ENCODE measurements at places on chromosomes 7 and 10.

DNA sequence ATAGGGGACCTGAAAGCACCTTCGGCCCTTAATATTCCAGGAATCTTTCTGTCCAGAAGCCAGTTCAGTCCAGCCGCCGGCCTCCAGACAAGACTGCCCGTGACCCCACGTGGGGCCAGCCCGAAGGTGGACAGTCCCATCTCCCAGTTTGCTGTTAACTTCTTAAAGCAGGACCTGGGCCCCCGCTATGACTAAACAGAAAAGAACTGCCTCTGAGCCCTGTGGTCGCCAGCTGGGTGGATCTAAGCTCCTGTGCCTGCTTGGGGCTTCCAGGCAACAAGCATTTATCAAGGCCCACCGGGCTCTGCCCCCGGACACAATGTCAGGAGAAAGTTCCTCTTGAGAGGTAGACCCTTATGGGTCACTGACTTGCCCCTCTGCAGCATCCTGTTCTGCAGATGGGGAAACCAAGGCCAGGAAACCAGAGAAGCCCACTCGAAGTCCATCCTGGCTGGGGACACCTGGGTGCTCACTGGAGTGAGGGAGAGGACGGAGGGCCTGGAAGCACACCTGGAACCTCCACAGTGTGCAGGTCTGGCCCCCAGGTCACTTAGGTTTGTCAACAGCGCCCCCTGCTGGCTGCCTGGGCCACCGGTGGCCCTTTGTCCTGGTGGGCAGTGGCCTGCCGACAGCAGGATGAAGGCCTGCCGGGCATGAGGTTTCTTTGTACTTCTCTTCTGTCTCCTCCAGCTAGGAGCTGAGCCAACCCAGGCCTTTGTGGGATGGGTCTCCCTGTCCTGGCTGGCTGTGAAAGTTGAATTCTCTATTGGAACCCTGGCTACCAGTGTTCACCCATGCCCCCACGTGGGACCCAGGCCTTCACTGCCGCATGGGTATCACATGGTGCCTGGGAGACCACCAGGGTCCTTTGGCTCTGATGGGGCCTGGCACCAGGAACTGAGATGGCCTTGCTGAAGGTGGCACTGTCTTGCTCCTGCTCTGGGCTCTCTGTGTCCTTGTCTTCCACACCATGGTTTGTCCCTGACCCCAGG, 128.0 kb downstream of the ZMIZ1 start:
- peak; percentile 26 for DNase-seq

DNA sequence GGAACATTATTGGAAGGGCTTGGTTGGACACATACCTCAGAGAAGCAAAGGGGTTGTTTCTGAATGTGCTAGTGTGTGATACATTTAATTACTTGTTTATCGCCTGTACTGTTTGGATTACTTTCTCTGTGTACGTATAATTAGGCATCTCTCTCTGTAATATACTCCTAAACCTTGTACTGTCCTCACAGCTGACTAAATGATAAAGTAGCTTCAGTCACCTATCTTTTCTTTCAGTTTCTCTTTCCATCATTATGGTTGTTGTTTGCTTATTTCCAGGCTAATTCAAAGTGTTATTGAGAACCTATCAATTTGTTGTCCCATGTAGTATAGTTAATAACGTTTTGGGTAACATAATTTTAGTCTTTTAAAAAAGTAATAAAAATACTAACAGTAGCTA, 34.0 kb downstream of the MXI1 start:
- DNase-seq: no peak

DNA sequence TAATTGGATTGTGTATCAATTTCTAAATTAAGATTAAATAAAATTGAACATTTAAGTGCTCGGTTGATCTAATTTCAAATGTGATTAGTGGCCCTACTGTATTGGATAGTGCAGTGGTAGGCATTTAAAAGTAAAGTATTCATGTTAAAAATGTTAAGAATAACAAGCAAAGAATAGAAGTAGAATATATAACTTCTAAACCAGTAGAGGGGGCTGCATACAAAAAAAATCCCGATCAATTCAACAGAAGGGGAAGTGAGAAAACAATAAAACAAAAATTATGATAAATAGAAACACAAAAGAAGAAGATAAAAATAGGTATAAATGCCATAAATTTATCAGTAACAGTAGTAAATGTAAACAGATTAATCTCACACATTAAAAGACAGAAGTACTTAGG, 24.9 kb upstream of the WDFY4 start:
- peak; percentile 53 for DNase-seq

DNA sequence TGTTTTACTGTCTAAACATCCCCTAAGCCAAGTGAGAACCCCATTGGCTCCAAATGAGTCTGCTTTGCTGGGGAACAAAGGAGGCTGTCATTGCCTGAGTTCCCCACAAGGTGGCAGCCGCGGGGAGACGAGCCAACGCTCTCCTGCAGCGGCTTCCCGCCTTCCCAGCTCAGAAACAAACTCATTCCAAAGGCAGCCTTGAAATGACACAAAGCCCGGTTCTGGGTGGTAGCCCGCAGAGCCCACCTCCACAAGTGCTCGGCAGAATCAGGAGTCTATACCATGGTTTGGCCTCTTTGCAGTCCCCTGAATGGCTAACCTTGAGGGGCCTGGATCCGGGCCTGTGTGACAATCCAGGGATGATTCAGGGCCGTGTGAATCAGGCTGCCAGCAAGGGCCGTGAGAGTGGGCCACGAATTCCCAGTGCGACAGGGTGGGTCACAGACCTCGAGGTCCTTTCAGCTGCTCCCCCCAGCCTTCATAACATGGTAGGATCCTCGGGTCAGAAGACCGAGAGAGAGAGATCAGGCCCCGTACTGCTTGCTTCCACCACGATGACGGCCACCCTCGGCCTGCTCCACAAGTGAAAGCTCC, 79.7 kb downstream of the DLG5 start:
- peak; percentile 29 for DNase-seq

- DNase-seq: no peak
Measured at GRCh38 chr10:106795619-106796018, 368.9 kb downstream of the SORCS1 start.

GRCh38 chr7:106236065-106236464, 48.7 kb downstream of the NAMPT start:
- DNase-seq: no peak

GRCh38 chr10:133568287-133568614, 2.9 kb upstream of the SYCE1 start:
- no peak for DNase-seq

- DNase-seq: no peak
Measured at GRCh38 chr7:159197066-159197975, 52.7 kb upstream of the VIPR2 start.

- no peak for DNase-seq
Measured at GRCh38 chr10:99330347-99330924, 1.3 kb downstream of the CNNM1 start.

DNA sequence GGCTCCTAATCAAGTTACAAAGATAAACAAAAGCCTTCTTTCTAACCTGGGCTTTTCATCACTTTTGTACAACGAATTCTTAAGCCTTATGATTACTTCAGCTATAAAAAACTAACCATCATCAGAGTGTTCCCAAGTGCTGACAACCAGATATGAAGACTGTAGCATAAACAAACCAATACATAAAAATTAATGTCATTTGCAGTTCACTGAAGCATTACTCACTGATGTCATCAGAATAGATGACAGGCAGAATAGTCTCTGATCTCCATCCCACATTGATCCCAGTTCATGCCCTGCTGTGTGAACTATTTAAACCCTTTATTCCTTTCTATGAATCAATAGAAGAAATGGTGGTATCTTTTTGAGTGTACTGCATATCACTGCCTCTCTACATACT, 84.4 kb downstream of the DNAJC1 start:
- no peak for DNase-seq

DNA sequence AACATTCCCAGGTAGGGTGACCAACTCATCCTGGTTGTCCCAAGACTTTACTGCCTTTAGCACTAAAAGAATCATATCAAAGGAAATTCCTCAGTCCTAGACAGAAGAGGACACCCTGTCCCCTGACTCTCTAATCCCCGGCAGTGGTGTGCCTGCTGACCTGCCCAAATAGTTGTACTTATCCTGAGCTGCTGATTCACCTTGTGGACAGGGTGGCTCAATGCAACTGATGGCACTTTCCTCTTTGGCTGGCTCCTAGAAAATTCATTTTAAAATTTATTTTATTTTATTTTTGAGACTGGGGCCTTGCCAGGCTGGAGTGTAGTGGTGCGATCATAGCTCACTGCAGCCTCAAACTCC, 111.7 kb downstream of the JCAD start:
- no peak for DNase-seq

GRCh38 chr10:31756729-31757110, 171.9 kb downstream of the ARHGAP12 start:
- DNase-seq: no peak

DNA sequence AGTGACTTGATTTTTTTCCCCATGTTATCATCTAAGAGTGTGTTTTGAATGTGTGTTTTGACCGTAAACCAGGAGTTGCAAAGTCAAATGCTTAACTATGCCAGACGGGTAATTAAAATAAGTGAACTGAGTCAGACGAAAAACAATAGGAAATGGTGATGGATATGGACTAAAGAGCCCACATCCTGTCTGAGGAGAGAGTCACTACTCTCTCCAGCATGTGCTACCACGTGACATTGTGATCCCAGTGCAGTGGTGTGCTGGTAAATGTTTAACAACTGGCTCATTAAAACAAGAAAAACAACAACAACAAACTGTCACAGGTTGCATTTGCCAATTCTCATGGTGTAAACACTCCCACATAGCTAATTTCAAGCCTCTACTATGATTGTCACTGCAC, 164.3 kb downstream of the SUGCT start:
- DNase-seq: no peak

GRCh38 chr10:108060246-108060645, 895.7 kb upstream of the SORCS1 start:
- no peak for DNase-seq

GRCh38 chr7:101861218-101861775, 43.9 kb downstream of the CUX1 start:
- no peak for DNase-seq

DNA sequence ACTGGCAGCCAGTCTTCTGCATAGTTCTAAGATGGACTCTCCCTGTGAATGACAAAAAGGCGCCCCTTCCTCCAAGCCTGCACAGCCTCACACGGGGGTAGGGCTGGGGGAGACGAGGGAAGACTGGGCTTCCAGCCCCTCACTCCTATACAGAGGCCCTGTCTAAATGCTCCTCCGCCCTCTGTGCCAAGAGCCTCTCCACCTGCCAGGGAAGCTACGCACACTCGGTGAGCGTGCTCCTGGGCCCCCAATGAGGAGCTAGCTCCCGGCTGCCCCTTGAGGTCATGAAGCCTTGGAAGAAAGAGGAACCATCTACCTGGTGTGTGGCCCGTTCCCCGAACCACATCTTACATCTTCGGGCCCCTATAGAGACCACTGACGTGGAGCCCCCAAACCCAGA, 54.8 kb downstream of the CRTAC1 start:
- DNase-seq: no peak

DNA sequence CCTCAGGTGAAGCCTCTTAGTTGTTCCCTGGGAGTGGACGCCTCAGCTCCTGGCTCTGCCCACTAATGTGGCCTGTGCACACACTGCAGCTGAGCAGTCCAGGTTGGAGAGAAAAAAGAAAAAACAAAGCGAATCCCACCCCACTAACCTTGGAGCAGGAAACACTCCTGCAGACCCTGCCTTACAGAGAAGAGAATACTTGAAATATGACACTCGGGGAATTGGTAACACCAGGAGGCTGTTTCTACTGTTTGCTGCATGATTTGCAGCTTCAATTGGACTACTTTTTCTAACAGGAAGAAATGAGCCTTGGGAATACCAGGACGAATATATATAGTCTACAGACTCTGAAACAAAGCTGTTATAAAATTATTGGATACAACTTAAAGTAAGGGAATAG, 22.2 kb downstream of the CDHR3 start:
- no peak for DNase-seq
